ENCODE measurements at places on chromosomes 1 and 21. TPM values are rescaled to one million over a fixed set of nuclear protein-coding genes. Genes with fewer than 3 reads are reported as not detected.

GRCh38 chr1:181087400-181087901 is 1.0 kb upstream of the IER5 start:
- H3K27ac ChIP-seq = no peak overlapping the region
- H3K27me3 ChIP-seq = peaks cover 31% of the 10 kb centered on the region
- no peak overlapping the region for H3K4me3 ChIP-seq
- H3K36me3 ChIP-seq = no peaks in the 10 kb centered on the region
- peaks cover 2% of the 10 kb centered on the region for H3K4me1 ChIP-seq

GRCh38 chr21:24617819-24618218 is 989.5 kb downstream of the MRPL39 start:
- H3K36me3 ChIP-seq = no peaks in the 10 kb centered on the region
- DNase-seq = no peak
- no peaks in the 10 kb centered on the region for H3K4me1 ChIP-seq
- no peaks in the 10 kb centered on the region for H3K27me3 ChIP-seq

GRCh38 chr1:174572771-174573170 is 125.0 kb downstream of the GPR52 start:
- peaks cover 3% of the 10 kb centered on the region for H3K4me1 ChIP-seq
- H3K27me3 ChIP-seq = no peaks in the 10 kb centered on the region
- H3K4me3 ChIP-seq = no peak overlapping the region
- no peak for DNase-seq
- H3K36me3 ChIP-seq = no peaks in the 10 kb centered on the region
- H3K27ac ChIP-seq = no peak overlapping the region

DNA sequence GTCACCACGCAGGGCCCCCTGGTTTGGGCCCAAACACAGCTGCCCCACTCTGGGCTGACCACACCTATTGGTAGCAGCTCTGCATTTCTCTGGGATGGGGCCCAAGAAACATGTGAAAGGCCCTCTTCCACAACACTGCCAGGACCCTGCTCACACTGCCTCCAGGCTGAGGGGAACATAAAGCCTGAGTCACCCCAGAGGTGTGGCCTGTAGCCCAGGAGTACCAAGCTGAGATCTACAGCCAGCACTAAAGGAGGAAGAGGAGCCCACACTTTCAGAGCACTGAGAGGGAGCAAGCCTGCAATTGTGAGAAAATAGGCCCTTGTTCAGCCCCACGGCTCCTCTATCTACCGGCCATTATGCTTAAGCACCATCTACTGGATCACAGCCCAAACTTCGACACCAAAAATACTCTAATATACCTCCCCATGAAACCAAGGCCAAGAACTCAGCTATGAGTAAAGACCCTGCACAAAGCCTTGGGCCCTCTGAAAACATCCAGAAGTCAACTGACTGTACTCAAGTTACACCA is 14.4 kb upstream of the OR2T10 start:
- H3K27me3 ChIP-seq = no peaks in the 10 kb centered on the region
- DNase-seq = no peak
- H3K4me3 ChIP-seq = no peak overlapping the region
- H3K27ac ChIP-seq = no peak overlapping the region

Gene CCDC185
- not detected for total RNA-seq

GRCh38 chr1:108512239-108513043 is 47.5 kb upstream of the EEIG2 start:
- no peak for DNase-seq
- H3K27ac ChIP-seq = no peak overlapping the region
- no peaks in the 10 kb centered on the region for H3K36me3 ChIP-seq
- H3K4me3 ChIP-seq = no peak overlapping the region
- no peaks in the 10 kb centered on the region for H3K27me3 ChIP-seq

DNA sequence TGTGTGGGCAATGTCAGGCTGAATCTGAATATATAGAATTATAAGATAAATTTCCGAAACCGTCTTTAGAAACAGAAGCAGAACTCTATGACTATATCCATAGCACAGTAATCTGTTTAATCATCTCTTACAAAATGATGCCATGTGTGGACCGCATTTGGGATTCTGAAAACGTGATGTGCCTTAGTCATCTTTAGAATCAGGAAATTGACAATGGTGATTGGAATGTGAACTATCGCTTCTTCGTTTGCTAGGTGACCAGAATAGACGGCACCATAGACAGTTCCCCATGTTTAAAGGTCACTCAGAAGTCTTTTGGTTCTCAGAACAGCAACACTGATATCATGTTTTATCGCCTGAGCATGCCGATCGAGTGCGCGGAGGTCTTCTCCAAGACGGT is 300.3 kb downstream of the ZP4 start:
- H3K27me3 ChIP-seq = no peaks in the 10 kb centered on the region
- H3K36me3 ChIP-seq = no peaks in the 10 kb centered on the region
- DNase-seq = no peak
- H3K4me1 ChIP-seq = no peaks in the 10 kb centered on the region
- H3K4me3 ChIP-seq = no peak overlapping the region

DNA sequence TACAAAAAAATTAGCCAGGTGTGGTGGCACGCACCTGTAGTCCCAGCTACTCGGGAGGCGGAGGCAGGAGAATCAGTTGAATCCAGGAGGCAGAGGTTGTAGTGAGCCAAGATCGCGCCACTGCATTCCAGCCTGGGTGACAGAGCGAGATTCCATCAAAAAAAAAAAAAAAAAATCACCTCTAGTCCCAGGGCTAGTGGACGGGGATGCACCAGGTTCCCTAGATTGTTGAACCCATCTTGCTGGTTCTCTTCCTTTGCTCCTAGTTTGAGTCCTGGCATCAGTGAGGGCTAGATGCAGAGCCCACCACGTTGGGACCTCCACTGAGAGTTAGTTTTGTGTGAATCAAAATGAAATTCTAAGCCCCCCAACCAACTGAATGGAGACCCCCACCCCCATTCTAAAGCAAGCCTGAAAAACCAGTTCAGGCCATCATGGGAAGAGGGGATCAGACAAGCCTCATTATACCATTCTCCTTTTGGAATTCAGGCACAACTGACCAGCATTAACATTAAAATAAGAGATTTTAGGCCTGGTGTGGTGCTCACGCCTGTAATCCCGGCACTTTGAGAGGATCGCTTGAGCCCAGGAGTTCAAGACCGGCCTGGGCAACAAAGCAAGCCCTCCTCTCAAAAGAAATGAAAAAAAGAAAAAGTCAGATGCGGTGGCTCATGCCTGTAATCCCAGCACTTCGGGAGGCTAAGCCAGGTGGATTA is 17.9 kb upstream of the L1TD1 start:
- no peak for DNase-seq
- H3K4me1 ChIP-seq = peaks cover 23% of the 10 kb centered on the region
- no peaks in the 10 kb centered on the region for H3K36me3 ChIP-seq
- H3K27ac ChIP-seq = peak overlapping the region; percentile 19
- no peaks in the 10 kb centered on the region for H3K27me3 ChIP-seq
- H3K4me3 ChIP-seq = no peak overlapping the region

- H3K27ac ChIP-seq = no peak overlapping the region
- H3K27me3 ChIP-seq = no peaks in the 10 kb centered on the region
- no peak for DNase-seq
- H3K4me1 ChIP-seq = peaks cover 7% of the 10 kb centered on the region
These were observed 33.0 kb downstream of the MRAP start for GRCh38 chr21:32331444-32332305.

DNA sequence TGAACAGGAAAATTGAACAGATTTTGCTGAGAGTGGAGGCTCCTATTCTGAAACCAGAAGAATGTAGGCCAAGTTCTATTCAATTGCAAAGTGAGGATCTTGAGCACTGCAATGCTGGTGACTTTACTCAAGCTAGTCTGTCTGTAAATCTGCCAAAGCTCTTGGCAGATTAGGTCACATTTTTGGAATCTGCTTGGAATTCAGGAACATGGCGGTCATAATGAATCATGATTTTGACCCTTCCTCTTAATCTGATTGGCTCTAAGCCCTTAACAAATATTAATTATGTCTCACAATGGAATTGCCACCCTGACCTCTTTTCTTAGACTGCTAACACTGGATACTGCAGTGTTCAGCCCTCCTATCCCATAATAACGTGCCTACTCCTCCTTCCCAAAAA is 7.2 kb upstream of the GNG12 start:
- H3K36me3 ChIP-seq = no peaks in the 10 kb centered on the region
- H3K4me1 ChIP-seq = peaks cover 8% of the 10 kb centered on the region
- DNase-seq = no peak
- no peak overlapping the region for H3K27ac ChIP-seq
- H3K27me3 ChIP-seq = no peaks in the 10 kb centered on the region

DNA sequence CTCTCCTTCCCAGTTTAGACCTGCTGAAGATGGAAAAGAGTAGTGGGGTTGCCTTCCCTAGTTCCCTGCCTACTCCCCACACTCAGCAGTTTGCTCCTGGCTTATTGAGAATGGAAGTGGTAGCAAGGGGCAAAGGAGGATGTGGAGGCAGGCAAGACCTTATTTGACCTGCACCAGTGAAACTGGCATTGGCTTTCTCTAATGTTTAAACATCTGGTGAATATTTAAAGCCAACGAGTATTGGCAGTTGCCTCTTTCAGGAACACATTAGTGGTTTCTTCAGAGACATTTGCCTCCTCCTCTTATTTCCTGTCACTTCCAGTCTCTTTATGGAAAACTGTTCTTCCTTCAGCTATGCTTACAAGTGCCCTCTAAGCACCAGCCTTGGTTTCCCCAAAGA is 62.4 kb upstream of the VAV3 start:
- H3K27ac ChIP-seq = no peak overlapping the region
- H3K4me1 ChIP-seq = no peaks in the 10 kb centered on the region
- H3K4me3 ChIP-seq = no peak overlapping the region
- no peaks in the 10 kb centered on the region for H3K27me3 ChIP-seq
- no peak for DNase-seq
- no peaks in the 10 kb centered on the region for H3K36me3 ChIP-seq

DNA sequence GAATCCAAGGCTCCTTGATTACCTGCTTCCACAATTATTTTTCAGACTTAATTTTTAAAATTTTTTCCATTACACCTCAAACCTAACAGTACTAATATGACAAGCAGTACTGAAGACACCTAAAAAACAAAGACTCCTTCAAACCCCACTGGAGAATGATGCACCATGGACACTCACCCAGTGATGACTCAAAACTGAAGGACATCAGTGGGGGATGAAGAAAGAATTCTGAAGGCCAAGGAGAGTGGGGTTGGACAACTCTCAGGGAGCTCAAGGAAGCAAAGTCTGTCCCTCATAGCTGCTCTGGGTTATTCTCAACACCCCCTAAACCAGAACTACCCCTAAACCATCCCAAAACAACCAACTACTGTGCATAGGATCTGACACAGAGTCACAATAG is 2.4 kb upstream of the ARHGAP29 start:
- H3K4me3 ChIP-seq = no peak overlapping the region
- H3K4me1 ChIP-seq = no peaks in the 10 kb centered on the region
- H3K27me3 ChIP-seq = peaks cover 17% of the 10 kb centered on the region
- no peak for DNase-seq
- no peaks in the 10 kb centered on the region for H3K36me3 ChIP-seq

DNA sequence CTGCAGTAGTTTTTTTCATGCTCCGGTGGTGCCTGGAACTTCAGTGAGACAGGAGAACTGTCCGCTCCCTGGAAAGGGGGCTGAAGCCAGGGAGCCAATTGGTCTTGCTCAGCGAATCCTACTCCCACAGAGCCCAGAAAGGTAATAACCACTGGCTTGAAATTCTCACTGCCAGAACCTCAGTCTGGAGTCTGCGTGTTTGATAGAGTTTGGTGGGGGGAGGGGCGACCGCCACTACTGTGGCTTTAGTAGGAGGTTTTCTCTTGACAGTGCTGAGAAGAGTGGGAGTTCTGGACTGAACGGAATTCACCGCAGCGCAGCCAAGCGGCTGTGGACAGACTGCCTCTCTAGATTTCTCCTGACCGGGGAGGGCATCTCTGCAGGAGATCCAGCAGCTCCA is 8.0 kb upstream of the OR2M3 start:
- no peak overlapping the region for H3K27ac ChIP-seq
- no peak overlapping the region for H3K4me3 ChIP-seq
- no peaks in the 10 kb centered on the region for H3K36me3 ChIP-seq

GRCh38 chr21:45444385-45444784 is 39.4 kb downstream of the COL18A1 start:
- no peaks in the 10 kb centered on the region for H3K4me1 ChIP-seq
- no peak for DNase-seq
- H3K27ac ChIP-seq = no peak overlapping the region
- H3K36me3 ChIP-seq = no peaks in the 10 kb centered on the region

- H3K4me1 ChIP-seq = no peaks in the 10 kb centered on the region
- no peak overlapping the region for H3K27ac ChIP-seq
- H3K27me3 ChIP-seq = no peaks in the 10 kb centered on the region
- no peaks in the 10 kb centered on the region for H3K36me3 ChIP-seq
These were observed 98.0 kb downstream of the KCNJ15 start for GRCh38 chr21:38354746-38355145.

GRCh38 chr1:87400813-87401212 is 72.1 kb downstream of the LMO4 start:
- no peaks in the 10 kb centered on the region for H3K36me3 ChIP-seq
- H3K27ac ChIP-seq = no peak overlapping the region
- no peaks in the 10 kb centered on the region for H3K27me3 ChIP-seq
- H3K4me3 ChIP-seq = no peak overlapping the region

GRCh38 chr1:29469457-29469856 is 233.1 kb downstream of the PTPRU start:
- H3K4me3 ChIP-seq = no peak overlapping the region
- H3K27ac ChIP-seq = no peak overlapping the region
- H3K4me1 ChIP-seq = no peaks in the 10 kb centered on the region
- no peak for DNase-seq

- no peak overlapping the region for H3K4me3 ChIP-seq
- no peaks in the 10 kb centered on the region for H3K4me1 ChIP-seq
- H3K27me3 ChIP-seq = no peaks in the 10 kb centered on the region
These were observed 52.9 kb downstream of the KCNAB2 start for GRCh38 chr1:6098303-6099215.

Gene CASZ1
- 6.1 TPM for total RNA-seq

DNA sequence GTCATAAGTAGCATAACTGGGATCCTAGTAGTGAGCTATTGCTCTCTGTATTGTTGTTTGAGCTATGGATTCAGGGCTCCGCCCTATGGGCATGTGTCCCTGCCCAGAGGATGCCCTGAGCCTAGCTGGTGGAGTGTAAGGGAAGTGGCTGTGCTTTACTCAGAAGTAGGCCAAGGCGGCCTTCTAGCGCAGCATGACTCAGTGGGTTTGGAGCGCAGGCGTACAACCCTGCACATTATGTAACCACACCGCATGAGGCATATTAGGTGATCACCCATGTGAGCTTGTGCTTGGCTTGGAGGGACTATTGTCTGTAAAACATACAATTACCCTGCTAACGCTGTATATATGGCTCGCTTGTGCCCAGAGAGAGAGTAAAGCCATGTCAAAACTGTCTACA is 11.1 kb upstream of the UBE2U start:
- no peak overlapping the region for H3K27ac ChIP-seq
- no peaks in the 10 kb centered on the region for H3K4me1 ChIP-seq
- no peaks in the 10 kb centered on the region for H3K36me3 ChIP-seq

Data from H1 (cell line).